GM20000 (cell line): ENCODE measurements at places on chromosomes 1 and 21.

GRCh38 chr1:44693159-44693558, 18.6 kb downstream of the ARMH1 start:
- no peak for DNase-seq

GRCh38 chr1:154959426-154959780, 2.2 kb downstream of the PYGO2 start:
- DNase-seq, result no peak

DNA sequence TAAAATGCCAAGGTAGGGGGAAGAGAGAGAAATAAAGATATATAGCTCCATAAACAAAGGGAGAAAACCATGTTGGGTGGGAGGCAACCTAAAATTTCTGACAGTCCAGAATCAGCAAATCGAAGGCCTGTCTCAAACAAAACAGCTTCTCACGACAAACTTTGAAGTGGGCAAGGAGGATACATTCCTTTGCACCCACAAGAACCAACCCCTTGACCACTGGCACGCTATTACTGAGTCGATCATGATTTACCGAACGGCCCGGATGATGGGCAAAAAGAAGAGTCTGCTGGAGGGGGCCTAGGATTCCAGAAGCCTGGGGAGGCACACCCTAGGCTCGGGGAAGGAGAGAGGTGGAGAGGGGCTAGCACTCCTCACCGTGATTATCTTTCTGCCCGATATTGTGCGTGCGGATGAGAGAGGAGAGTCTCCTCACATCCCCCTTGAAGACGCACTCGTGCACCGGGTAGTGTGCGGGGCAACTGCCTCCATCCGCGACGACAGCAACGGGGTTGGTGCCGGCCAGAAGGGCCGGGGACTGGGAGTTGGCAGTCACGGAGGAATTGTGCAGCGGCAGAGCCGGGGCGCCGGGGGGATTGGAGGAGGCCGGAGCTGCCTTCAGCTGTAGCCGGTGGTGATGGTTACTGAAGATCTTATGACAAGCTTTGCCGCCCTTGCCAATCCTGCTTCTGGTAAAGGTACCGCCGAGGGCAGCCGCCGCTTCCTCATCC, 756 bp downstream of the ANKRD13C start:
- peak; percentile 15 for DNase-seq

DNA sequence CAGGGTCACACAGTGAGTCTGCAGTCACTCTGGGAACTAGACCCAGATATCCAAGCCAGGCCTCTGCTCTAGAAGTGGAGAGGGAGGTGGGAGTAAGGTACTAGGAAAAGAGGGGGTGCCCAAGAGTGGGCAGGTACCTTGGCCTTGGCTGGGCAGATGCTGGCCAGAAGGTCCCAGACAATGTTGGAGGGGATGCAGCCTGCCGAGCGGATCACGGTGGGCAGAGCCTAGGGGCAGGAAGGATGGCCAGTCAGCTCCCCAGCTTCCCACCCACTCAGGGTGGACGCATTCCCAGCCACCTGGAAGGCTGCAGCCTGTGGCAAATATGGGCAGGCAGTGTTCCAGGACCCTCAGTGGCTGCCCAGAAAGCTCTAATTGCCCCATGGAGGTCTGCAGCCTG, 23.3 kb downstream of the SPOCD1 start:
- DNase-seq, result no peak

GRCh38 chr1:35032384-35032739, 617 bp upstream of the ZMYM6 start:
- no peak for DNase-seq

DNA sequence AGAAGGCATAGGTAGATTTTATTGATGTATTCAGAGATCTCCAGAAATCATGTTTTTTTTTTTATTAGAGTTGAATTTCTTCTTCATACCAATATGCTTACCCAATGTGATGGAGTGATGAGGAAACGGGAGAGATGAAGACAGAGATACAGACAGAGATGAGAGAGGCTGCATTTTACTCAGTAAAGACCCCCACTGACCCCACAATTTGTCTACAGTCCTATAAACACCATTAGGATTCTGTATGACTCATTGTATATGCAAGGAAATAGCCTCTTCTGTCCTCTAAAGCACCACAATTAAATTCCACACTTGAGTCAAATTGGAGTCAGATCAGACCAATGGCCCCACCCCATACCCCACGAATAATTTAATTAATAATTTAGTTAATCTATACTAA, 44.0 kb downstream of the RUNX1 start:
- DNase-seq, result no peak

DNA sequence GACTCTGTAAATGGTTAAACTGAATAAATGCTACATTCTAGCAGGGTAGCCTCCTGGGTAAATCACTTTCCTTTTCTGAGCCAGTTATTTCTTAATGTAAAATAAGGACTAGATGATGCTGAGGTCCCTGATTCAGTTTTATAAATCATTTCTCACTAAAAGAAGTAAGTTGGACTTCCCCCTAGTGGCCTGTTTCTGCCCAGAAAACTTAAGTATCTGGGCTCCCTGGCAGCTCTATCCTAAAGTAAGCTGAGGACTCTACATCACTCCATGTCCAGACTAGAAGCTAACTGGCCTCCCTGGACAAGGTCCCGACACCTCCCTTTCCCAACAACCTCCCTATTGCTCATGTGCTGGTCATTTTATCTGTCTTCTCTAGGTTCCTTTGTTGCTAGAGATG, 3.0 kb downstream of the GPN2 start:
- DNase-seq, result no peak

DNA sequence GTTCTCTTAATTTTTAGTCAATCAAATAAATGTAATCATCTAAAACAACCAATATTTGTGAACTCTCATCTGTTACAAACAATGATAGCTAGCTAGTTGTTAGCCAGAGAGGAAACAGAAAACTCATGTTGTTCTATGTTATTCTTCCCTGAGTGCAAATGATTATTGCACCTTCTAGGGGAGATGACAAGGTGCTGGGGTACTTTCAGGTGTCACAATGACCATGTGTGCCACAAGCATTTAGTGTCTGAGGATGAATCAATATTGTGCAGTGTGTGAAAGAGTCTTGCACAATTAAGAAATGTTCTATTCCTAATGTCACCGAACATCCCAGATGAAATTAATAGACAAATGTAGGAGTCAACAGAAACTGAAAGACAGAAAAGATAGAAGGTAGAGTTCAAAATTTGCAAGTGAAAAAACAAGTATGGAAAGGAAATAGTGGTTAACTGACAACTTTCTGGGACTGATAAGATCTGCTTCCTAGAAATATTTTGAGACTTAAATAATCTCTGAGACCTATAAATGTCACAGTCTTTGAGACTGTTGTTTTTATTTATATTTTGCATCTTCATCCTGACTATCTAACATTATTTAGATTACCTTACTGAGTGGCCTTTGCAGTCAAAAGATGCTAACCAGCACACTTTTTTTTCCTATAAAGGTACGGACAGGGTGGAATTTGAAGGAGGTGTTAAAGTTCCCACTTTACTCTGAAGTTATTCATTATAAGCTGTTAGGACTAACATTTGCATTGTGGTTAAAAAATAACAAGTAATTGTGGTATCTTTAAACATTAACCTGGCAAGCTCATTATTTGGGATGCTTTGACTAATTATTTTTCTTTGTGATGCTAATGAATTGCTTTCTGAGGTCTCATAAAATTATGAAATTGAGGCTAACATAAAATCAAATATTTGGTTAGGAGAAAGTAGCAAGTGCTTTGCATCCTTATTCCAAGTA, 21.6 kb upstream of the DPYD start:
- no peak for DNase-seq

DNA sequence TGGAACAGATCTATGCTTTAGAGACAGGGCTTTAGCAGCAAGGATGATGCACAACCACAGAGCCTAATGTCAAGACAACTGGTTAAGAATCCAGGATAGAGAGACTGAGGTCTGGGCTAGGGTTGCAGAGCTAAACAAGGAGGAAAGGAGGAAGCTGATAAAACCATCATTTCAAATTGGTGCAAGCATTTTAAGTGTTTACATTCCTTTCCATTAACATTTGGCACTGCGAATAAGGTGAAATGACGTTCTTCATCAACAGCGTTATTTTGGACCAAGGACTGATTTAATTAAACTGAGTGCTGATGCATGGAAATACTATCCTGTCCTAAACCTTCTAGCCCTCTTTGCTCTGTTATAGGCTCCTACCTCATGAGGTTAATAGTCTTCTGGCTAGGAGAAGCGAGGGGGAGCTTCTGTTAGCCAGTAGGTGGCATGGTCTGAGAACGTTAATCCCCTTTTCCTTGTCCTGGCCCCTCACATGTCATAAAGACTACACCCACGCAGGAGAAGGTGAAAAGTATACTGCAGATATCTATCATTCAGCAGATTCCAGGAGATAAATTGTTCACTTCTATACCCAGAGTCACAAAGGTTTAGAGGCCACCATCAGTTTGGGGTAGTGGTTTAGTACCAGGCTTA, 7.6 kb upstream of the C1orf21 start:
- no peak for DNase-seq

GRCh38 chr1:27109103-27109822, 45.7 kb downstream of the SLC9A1 start:
- DNase-seq, result no peak

DNA sequence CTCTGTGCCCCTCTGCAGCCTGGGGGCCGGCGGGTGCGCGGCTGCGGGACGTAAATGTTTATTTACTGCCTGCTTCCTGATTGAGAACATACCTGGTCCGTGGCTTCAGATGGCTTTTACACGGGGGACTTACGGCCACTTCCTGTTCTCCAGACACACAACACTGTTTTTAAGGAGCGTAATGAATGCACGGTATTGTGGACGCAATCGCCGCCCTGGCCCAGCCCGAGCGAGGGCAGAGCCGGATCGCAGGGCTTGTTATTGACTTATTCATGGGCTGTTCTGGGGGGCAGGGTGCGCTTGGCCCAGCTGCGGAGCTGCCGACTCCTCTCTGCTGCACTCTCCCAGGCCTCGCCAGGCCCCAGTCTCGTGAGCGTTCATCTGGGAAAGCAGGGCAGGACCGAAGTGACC, 52.8 kb upstream of the ACTRT2 start:
- no peak for DNase-seq

- no peak for DNase-seq
Observed at GRCh38 chr1:208538587-208538986, 294.4 kb upstream of the PLXNA2 start.

- DNase-seq, result no peak
Observed at GRCh38 chr21:27764056-27764455, 797.2 kb upstream of the ADAMTS5 start.

- DNase-seq, result no peak
Observed at GRCh38 chr1:223639331-223639749, 26.2 kb downstream of the CAPN8 start.

DNA sequence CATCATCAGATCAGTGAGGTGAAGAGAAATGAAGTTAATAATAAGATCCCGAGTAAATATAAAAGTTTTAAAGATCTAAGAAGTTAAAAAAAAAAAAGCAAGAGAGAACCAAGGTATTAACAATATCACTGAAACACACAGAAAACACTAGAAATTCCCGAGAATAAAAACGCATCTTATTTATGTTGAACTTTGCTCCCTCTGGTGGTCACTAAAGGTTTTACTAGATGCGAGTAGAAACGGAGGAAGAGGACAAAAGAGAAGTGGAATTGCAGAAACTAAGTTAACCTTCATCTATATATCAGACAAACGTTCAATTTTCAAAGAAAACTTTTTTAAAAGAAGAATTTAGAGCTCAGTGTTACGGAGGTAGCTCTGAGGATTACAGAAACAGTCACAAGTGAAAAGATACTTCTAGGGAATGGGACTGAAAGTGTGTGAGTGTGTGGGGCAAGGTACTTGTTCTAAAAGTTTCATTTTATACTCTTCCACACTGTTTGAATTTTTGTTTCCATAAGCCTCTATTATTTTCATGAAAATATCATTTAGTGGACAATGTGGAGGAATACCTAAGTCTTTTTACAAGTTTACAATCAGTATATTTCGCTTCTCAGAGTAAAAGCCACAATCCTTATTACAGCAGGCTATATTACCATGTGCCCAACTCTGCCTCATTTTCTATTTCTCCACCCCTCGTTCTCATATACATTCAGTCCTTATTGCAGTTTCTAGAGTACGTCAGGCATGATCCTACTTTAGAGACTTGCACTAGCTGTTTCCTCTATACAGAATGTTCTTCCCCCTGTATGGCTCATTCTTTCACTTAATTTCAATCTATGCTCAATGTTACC, 19.7 kb downstream of the ACBD6 start:
- DNase-seq, result peak; percentile 48

DNA sequence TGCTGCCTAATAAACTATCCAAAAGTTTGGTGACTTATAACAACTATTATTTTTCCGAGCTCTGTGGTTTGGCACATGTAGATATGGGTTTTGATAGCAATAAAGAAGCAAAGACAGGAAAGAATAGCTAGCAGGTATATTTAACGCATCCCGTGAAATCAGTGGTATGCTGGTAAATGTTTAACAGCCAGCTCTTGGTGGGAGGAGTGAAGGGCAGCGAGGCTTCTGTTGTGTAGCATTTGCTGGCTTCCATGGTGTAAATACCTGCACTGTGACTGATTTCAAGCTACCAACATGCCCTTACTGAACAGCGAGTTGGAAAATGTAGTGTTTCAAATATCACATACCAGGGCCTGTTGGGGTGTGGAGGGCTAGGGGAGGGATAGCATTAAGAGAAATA, 291.0 kb downstream of the PRDM2 start:
- no peak for DNase-seq

DNA sequence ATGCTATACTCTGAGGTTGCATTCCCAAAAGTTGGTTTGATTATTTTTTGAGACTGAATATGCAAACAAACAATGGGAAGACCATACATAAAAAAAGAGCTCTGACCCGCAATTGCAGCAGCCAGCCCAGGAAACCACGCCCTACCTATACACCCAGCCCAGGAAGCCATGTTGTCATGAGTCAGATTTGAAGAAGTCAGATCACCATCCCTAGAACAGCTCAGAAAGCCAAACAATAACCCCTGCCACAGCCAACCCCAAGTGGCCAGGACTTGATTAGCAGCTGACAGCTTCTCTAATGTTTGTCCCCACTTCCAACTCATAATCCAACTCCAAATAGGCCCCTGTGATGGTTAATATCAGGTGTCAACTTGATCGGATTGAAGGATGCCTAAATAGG, 621.9 kb downstream of the NPHP4 start:
- DNase-seq, result no peak

- DNase-seq, result no peak
Observed at GRCh38 chr1:95537176-95537575, 303.2 kb downstream of the RWDD3 start.

GRCh38 chr1:168100315-168101002, 36.3 kb downstream of the GPR161 start:
- no peak for DNase-seq

DNA sequence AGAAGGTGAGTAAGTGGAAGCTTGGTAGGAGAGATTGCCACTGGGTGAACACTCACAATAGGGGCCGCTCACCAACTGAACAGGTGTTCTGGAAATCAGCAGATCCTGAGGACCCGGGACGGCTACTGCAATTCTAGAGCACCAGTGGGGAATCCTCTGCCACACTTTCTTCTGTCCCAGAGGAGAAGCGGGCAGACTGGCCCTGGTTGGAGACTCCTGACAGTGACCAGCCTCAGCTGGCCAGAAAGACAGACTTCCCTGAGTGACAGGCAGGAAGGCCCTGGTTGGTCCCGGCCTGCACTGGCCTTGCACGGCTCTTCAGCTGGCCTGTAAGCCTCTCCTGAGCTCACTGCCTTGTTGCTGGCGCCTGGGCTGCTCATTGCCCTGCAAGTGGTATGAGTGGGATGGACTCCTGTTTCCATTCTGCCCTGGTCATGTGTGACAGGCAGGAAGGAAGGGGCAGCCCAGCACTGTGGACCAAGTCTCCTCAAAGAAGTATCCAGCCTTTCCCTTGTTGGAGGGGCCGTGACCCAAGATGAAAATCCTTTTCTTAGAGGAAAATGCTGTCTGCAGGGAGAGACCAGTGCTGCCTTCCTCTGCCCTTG, 34.5 kb downstream of the MAN1C1 start:
- DNase-seq, result no peak

GRCh38 chr1:50350421-50350820, 72.8 kb downstream of the DMRTA2 start:
- DNase-seq, result no peak
